ENCODE measurements at places on chromosomes 16 and 17.
A peak's percentile ranks its signal among the peaks of the same experiment; 100 is the strongest.

DNA sequence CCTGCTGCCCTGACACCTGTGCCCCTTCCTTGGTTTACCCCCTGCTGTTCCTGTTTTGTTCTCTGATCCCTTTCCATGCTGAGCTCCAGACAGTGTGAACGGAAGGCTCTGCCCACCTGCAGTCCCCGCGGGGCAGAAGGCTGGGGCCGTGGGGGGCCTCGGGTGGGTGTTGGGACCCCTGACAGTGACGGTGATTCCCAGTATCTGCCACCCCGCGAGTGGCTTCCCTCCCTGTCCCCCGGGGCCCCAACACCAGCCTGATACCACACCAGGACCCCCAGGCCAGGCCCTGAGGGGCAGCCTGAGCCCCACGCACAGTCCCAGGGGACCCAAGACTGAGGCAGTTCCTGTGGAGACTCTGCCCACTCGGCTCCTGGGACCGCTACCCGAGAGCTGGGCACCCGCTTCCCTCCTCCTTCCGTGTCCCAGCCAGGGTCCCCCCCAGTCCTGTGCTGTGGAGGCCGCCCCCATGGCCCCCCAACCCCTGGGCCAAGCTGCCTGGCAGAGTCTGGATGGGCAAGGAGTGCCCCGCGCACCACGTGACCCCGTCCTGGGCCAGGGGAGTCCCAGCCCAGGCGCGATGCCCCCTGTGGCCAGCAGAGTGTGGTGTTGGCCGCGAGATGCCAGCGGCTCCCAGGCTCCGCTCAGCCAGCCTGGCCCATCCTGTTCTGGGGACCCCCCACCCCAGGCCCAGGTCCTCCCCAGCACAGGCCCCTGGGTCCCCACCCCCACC lies 10.0 kb upstream of the C1QTNF8 start:
- peak; percentile 67 for DNase-seq

- DNase-seq, result no peak
These were observed 4.5 kb downstream of the CBX8 start for GRCh38 chr17:79792341-79792871.

DNA sequence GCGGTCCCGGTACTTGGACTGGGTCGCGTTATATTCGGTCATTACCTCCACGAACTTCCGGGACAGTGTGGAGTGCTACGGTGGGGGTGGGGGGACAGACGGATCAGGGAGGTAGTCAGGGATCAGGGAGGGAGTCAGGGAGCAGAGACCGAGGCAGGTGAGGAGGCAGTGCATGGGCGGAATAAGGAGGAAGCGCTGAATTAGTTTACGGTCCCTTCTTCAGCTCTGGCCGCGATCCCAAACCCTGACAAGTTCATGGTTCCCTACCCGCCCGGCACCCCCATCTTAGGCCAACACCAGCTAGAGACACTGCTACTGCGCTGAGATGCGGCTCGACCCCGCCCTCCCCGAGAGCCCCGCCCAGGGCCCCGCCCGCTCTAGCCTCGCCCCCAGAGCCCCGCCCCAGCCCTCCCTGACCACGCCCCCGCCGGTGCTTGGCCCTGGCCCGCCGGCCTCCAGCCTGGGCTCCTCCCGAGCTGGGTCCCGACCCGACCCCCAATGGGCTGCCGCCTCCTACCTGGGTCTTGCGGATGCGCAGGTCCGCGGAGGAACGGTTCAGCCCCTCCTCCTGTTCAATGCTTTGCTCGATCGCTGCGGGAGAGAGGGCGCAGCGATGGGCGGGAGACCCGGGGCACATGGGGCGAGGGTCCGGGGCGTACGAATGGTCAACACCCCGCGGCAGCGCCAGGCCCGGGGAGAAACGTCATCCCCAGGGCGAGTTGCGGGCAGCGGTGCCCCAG lies 12.1 kb downstream of the HSD3B7 start:
- DNase-seq, result peak; percentile 89

DNA sequence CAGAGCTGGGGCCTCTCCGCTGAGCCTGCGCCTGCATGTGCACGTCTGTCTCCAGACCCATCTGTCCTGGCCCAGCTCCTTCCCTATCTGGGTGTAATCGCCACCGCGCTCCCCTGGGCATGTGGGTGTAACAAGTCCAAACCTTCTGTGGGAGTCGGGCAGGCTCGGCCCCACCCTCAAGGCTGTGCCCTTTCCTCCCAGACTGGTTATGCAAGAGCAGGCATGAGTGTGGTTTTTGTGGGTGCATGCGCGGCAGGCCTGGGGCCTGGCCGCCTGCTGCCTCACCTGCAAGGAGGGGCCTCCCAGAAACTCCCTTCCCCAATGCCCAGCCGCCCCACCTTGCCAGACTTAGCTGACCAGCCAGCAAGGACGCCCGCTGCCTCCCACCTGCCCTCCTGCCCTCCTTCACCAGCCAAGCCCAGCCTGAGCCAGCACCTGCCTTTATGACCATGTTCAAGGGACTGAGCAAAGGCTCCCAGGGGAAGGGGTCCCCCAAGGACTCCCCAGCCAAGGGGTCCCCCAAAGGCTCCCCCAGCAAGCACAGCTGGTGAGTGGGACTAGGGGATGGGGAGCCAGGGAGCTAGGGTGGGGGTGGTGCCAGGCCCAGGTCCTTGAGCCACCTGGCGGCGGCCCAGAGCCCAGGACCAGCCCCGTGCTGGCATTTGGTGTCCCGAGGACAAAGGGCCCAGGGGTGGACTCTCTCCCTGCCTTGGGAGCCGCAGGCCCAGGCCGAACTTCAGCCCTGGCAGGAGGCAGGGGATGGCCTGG lies at the start of gene EVPLL:
Gene EVPLL, plus strand, starts transcription at position 342 of the 768 bp plus-strand sequence. CDS start 3,160 bp downstream, outside the sequence.
- DNase-seq, result no peak

DNA sequence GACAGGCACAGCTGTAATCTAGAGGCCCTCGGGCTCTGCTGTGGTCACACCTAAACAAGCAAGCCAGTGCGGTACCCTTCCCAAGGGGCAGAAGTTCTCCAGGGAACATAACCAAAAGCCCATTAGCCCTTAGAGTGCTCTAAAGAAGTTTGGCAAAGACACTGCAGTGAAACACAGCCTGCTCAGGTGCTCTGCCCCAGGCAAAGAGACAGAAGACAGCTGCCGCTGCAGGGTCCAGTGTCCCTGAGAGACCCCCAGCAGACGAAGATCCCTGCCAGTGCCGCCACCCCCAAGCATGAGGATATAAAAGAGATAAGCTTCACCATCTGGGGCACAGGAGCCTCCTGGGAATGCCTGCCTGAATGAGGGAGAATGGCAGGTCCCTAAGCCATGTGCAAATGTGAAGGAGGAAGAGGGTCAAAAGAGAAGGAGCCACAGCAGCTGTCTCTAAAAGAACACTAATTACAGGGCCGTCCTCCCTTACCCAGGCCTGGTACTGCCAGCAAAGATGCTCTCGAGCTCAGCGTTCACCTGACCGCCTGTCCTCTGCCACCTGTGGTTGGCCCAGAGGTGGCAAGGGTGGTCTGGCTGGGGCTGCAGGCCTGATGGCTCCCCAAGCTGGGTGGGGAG lies 29.7 kb downstream of the CUEDC1 start:
- DNase-seq, result no peak

- DNase-seq, result no peak
These were observed 139.4 kb upstream of the ERCC4 start for GRCh38 chr16:13780406-13781168.

GRCh38 chr16:11198828-11199227 lies 57.2 kb downstream of the SOCS1 start:
- no peak for DNase-seq

DNA sequence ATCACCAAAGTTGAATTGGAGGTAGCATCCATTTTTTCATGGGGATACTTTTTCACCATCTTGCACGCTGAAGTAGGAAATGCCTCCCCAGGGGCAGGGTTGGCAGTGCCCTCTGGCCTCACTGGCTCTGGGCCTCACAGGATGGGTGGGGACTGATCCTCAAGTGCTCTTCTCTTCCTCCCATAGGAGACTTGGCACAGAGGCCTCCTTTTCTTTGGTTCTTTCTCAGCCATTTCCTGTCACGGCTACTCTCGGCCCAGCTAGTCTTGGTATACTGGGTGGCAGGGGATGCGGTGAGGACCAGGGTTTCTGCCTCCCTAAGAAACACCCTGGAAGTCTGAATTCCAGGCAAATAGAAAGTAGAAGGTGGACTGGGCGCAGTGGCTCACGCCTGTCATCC lies 58.2 kb downstream of the PECAM1 start:
- DNase-seq, result no peak

- no peak for DNase-seq
These were observed 47.8 kb downstream of the CREBBP start for GRCh38 chr16:3832668-3833067.

- peak; percentile 88 for DNase-seq
These were observed 3.2 kb upstream of the METRN start for GRCh38 chr16:711548-712320.

- DNase-seq, result peak; percentile 5
These were observed 85.9 kb downstream of the TBC1D16 start for GRCh38 chr17:79949656-79950209.

GRCh38 chr17:74842599-74843351 lies 16.9 kb downstream of the GRIN2C start:
- DNase-seq, result no peak

GRCh38 chr17:62078009-62078408 lies 12.9 kb upstream of the MED13 start:
- no peak for DNase-seq

- DNase-seq, result no peak
These were observed 19.0 kb upstream of the VWA3A start for GRCh38 chr16:22073350-22073749.

GRCh38 chr16:87047221-87048037 lies 269.8 kb downstream of the C16orf95 start:
- no peak for DNase-seq

DNA sequence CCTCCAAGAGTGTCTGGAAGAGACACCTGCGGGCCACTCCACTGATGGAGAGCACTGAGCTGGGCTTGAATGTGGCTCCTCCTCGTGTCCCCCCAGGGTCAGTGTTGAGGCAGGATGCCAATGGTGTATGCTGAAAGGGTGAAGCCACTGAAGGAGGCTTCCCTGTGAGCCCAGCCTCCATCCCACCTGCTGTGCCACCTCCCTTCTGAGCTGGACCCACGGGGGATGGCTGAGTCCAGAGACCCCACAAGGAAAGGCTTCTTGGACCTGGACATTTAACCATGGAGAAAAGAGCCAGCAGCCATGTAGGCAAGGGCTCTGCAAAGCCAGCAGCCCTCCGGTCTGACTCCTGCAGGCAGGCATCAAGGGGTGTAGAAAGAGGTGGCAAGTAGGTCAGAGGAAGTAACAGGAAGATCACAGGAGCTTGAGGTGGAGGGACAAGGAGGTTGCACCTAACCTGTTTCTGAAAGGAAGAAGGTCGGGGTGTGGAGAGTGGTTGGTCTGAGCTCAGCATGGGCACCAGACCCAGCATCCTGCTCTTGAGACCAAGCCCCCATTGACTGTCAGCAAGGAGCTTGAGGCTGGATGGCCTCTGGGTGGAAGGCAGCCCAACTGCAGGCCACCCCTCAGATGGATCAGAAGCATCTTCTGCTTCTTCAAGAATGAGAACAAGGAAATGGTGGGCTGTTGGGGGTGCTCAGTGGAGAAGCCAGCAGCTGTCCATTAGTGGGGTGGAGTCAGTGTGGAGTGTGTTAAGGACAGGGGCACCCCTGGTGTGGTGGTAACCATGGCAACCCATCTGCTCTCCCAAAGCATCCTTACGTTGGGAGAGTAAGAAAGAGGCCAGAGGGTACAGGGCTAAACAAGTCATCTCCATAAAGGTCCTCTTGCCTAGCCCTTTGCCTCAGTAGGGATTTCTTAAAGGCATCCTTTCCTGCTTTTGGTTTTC lies 80.7 kb downstream of the PLD6 start:
- DNase-seq, result no peak

DNA sequence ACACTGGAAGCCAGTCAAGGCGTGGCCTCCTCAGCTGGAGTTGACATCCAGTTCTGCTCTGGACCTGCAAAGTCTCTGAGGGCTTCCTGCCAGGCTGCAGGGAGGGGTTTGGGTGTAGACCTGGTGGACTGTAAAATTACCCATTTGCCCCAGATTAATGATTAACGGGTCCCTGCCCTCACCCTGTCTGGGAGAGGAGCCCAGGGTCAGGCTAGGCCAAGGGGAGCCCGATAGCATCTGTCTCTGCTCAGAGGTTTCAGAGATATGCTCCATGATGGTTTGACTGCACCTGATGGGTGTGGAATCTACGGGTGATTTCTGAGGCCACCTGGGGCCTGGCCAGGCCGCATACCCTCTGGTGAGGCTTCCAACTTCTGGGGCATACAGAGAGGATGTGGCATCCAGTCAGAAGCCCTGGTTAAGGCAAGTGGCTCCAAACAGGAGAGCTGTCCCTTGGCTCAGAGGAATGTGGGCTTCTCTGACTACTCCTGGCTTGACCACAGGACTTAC lies 11.2 kb downstream of the PPY start:
- DNase-seq, result no peak

DNA sequence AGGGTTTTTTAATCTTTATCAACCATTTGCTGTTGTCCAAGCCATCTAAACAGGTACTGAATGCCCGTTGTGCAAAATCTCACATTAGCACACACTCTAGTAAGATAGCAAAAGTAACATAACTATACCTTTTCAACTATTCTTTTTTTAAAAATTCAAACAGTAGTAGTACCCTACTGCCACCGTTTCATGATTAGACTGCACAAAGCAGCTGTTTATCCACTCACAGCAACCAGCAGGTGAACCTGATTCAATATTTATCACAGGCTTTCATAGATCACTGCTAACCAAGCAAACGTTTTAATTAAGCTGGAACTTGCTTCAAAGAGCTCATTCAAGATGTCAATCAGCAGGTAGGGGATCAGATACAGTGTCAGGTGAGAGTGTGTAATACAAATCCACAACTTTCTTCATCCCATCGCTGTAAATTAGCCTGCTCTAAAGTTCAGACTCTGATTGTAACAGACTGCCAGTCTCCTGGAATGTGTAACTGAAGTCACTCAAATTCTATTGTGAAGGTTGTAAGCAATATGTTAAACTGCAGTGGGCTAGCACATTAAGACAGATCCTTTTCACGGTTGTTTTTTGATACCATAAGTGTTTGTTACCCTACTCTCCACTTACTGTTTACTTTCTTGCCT lies 47.3 kb downstream of the BRIP1 start:
- DNase-seq, result no peak

GRCh38 chr17:3963237-3964201 lies 718 bp downstream of the ATP2A3 start:
- DNase-seq, result peak; percentile 72

DNA sequence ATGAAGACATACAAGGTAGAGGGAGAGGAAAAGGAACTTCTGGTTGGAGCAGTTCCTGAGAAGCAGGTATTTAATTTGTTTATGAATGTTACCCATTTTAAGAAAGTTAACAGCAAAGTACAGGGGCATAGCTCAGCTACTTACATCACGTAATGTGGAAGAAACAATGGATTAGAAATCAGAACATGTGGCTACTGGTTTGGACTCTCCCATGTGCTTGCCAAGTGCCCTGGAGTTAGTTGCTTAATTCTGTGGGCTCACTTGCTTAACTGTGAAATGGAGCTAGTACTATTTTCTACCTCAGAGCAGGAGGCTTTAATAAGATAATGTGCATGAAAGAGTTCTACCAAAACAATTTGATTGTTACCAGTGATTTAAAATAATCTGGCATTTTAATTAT lies 27.3 kb downstream of the RSPRY1 start:
- no peak for DNase-seq

Measured in activated T-cell treated with anti-CD3 and anti-CD28 coated beads, Interleukin-2, amount 50 U/mL, for 24 hours (primary cell).